ENCODE measurements at places on chromosomes 12 and 14.

DNA sequence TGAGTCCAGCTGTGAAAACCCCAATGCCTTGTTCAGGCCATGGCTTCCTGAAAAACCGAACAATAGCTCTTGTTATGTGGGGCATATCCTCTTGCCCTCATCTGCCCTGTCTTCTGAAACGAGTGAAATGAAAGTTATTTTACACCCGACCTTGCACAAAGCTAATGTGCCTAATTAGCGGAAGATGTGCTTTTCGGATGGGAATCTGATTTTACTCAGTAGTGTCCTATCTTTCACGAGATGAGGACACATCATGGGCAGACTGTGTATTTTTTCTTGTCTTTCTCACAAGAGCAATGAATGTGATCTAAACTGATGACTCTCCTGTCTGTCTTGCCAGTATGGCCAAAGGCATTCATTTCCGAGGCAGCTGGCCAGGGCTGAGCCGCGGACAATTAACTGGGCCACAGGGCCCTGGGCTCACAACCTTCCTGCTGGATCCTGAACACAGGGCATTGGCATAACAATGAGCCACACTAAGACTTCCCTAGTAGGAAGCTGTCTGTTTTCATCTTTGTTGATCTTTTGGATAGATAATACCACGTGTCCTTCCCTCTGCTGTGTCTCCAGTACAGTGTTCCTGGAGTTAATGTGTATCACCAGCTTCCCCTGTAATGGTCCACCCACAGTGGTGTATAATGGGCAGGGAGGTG is 86.0 kb upstream of the HIF1A start:
- DNase-seq = no peak

DNA sequence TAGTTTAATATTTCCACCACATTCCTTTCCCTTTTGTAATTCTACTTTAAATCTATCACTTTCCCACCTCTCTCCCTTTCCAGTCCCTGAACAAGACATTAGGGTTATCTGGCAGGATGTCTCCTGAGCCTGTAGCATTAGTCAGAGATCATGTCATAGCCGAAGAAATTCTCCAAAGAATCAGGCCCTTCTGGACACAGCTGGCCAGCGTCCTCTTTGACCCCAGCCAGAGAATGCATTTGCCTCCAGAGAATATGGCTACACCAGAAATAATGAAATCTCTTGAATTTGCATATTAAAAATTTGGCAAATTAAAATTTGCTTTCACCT is 56.7 kb downstream of the NTF3 start:
- no peak for DNase-seq

DNA sequence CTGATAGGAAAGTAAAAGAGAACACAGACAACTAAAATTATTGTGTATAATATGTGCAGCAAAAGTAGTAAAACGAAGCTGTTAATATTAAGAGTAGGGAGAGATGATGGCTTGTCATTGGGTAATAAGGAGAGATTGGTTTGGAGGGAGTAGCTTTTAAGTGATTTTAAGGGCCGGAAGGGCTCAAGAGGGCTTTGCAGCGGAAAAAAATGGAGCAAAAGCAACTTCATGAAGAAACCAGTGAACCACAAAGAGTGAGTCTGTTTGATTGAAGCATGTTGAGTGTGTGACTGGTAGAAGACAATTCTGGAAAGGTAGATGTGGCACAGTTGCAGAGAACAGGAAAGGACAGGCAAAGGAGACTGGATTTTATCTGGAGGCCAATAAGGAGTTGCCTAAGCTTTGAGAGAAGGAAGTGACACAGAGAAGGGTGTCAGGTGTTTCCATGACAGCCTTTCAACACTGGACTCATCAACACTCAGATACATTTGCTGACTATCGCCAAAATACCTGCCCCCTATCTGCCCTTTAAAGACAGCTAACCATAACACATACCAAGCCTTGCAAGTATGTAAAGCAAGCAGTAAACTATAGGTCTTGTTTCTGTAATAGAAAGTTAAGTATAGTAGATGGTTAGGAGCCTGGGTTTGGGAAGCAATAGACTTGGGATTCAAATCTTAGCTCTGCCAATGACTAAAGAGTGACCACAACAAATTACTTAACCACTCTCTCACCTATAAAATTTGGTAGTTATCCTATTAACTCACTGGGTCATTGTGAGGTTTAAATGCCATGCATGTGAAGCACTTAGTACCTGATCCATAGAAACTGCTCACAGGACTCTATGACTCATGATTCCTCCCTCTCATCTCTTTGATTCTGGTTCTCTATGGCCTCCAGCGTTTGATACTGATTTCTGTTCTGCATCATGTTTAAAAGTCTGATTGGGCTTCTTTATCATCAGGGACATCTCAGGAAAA is 117.3 kb upstream of the LMNTD1 start:
- peak; percentile 62 for DNase-seq

DNA sequence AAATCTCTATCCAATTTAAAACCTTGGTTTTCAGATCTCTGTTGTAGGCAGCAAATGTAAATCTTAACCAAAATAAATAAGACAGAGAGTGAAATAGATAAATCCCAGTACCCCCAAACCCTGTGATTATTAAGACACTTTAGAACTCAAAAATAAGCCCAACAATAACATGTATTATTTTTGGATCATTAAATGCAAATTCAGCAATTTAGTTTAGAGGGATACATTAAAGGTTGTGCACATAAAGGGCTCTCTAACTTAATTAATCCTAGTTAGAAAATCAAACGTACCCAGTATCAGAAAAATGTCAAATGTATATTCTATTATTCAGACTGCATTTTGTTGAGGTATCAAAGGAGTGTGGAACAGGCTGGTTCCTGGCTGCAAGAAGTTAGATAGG is 416.8 kb downstream of the SLC16A7 start:
- DNase-seq = no peak

Data from epithelial cell of esophagus (primary cell).